ENCODE measurements at places on chromosomes 13 and 19. TPM values are rescaled to one million over a fixed set of nuclear protein-coding genes. Genes with fewer than 3 reads are reported as not detected.

ZNF492 gene
- polyA plus RNA-seq, result 0.09 TPM

SIGLEC8 gene
- polyA plus RNA-seq, result not detected

TGFBR3L gene
- 0.50 TPM for polyA plus RNA-seq

GRCh38 chr13:73103238-73103637, 44.4 kb downstream of the KLF5 start:
- DNase-seq, result no peak

- DNase-seq, result no peak
These were observed 25.2 kb downstream of the ZNRF4 start for GRCh38 chr19:5480427-5480836.

DNA sequence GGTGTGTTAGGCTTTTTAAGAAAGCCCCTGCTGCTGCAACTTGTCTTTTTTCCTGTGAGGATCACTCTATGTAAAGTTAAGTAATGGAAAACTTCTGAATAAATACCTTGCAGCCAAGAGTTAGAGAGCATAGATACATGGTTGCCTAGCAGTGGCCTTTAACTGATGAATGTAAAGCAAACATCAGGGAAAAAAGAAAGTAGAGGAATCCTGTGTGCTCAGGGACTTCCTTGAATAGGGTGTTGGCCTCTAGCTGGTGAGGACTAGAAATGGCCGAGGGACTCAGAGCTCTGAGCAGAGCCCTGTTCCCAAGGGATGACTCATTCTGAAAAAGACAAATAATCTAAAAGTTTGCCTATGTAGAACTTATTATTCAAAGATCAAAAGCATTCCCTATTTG, 135.7 kb downstream of the MIPEP start:
- no peak for DNase-seq

GRCh38 chr19:43605875-43606568, 5.9 kb upstream of the SRRM5 start:
- no peak for DNase-seq
